Liver (tissue), 10 donors: ENCODE measurements at places on chromosomes 16 and 17. TPM values are rescaled to one million over a fixed set of nuclear protein-coding genes. Genes with fewer than 3 reads are reported as not detected.

GRCh38 chr17:45114117-45114932 is 18.0 kb downstream of the PLCD3 start:
- H3K4me1 ChIP-seq: no peaks in the 10 kb centered on the region
- H3K36me3 ChIP-seq: no peaks in the 10 kb centered on the region
- no peak overlapping the region for H3K4me3 ChIP-seq
- H3K27ac ChIP-seq: no peak overlapping the region
- no peak for DNase-seq
- H3K27me3 ChIP-seq: no peaks in the 10 kb centered on the region

The GALNS gene
- 20.6 TPM for total RNA-seq

DNA sequence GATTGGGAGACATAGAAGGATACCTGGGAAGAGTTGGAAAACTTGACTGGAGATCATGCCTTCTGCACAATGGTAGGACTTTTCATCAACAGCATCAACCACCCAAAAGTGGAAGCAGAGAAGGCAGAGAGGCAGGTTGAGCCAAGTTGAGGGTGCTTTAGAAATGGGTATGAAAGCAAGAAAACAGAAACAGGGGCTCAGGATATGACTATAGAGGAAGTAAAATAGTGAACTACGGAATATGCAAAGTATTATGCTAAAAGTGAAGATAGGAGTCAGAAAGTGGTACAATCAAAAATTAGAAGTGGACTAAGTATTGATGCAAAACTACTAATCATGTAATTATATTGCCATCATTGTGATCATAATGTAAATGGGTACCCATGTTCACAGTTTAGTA is 16.1 kb upstream of the ARHGAP44 start:
- DNase-seq: no peak
- no peaks in the 10 kb centered on the region for H3K4me1 ChIP-seq
- H3K4me3 ChIP-seq: no peak overlapping the region
- H3K36me3 ChIP-seq: no peaks in the 10 kb centered on the region

GRCh38 chr17:46011711-46012505 is 12.9 kb downstream of the STH start:
- no peak overlapping the region for H3K27ac ChIP-seq
- H3K4me3 ChIP-seq: no peak overlapping the region
- no peak for DNase-seq
- H3K4me1 ChIP-seq: no peaks in the 10 kb centered on the region

GRCh38 chr17:27546624-27547300 is 84.2 kb upstream of the LGALS9 start:
- peaks cover 2% of the 10 kb centered on the region for H3K36me3 ChIP-seq
- H3K4me1 ChIP-seq: no peaks in the 10 kb centered on the region
- no peak overlapping the region for H3K4me3 ChIP-seq
- DNase-seq: no peak
- H3K27me3 ChIP-seq: no peaks in the 10 kb centered on the region

DNA sequence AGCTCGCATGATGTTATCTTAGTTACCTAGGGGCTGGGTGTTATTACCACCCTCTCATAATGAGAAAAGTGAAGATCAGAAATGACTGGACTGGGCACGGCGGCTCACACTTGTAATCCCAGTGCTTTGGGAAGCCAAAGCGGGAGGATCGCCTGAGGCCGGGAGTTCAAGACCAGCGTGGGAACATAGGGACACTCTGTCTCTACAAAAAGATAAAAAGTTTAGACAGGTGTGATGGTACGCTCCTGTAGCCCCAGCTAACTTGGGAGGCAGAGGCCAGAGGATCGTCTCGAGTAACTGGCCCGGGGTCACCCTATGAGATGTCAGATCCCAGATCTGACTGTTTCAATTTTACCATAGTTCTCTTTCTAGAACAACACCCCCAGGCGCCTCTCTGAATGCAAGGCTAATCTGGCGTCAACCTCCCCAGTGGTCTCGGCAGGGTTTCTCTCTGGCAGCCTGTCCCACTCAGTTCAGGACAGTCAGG is 1.9 kb upstream of the CCDC102A start:
- H3K4me1 ChIP-seq: peaks cover 5% of the 10 kb centered on the region
- H3K27ac ChIP-seq: no peak overlapping the region
- no peak for DNase-seq
- H3K36me3 ChIP-seq: no peaks in the 10 kb centered on the region
- no peaks in the 10 kb centered on the region for H3K27me3 ChIP-seq
- no peak overlapping the region for H3K4me3 ChIP-seq

DNA sequence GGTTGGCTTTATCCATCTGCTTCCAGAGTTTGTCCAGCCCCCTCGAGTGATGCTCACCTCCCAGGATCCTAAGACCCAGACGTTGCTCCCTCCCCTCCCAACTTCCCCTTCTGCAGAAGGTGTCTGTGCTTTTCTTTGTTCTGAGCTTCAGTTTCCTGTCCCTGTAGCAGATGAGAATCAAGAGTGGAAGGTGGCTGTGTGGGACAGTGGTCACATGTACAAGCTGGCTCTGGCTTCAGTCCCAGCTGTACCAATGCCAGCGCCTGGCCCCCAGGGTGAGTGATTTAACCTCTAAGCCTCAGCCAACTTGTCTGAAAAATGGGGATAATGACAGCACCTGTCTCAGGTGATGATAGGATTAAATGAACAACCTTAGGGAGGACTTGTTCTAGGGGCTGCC is 7.7 kb downstream of the PRR15L start:
- no peaks in the 10 kb centered on the region for H3K27me3 ChIP-seq
- peak overlapping the region; percentile 92 for H3K27ac ChIP-seq
- no peak for DNase-seq
- peak overlapping the region; percentile 14 for H3K4me3 ChIP-seq
- H3K36me3 ChIP-seq: no peaks in the 10 kb centered on the region

GRCh38 chr17:65190467-65191097 is 53.4 kb downstream of the RGS9 start:
- H3K4me3 ChIP-seq: no peak overlapping the region
- no peak for DNase-seq
- H3K4me1 ChIP-seq: peaks cover 4% of the 10 kb centered on the region
- H3K27ac ChIP-seq: no peak overlapping the region
- H3K36me3 ChIP-seq: no peaks in the 10 kb centered on the region

GRCh38 chr17:78793415-78793814 is 11.3 kb upstream of the CYTH1 start:
- no peak overlapping the region for H3K27ac ChIP-seq
- H3K4me3 ChIP-seq: no peak overlapping the region
- no peak for DNase-seq
- H3K4me1 ChIP-seq: peaks cover 15% of the 10 kb centered on the region
- no peaks in the 10 kb centered on the region for H3K27me3 ChIP-seq

- no peaks in the 10 kb centered on the region for H3K27me3 ChIP-seq
- peak; percentile 45 for DNase-seq
- no peak overlapping the region for H3K27ac ChIP-seq
- H3K36me3 ChIP-seq: peaks cover 6% of the 10 kb centered on the region
- H3K4me1 ChIP-seq: peaks cover 17% of the 10 kb centered on the region
These were observed 1.1 kb upstream of the NDUFAB1 start for GRCh38 chr16:23597003-23597756.

DNA sequence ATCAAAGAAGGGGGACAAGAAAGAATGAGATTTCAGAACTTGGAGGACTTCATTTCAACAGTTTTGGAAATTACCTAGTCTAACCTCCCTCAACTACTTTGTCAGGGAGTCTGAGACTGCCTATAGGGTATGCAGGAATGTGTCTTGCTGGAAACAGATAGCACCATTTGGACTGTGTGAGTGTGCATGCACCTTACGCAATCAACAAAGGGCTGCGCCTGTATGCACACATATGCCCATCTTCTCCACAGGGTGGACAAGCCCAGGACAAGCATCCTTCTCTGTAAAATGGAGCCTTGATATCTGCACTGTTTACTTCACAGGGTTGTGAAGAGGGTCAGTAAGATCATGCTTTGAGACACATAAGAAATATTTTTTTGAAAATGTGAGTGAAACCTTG is 305.7 kb upstream of the ASIC2 start:
- no peaks in the 10 kb centered on the region for H3K36me3 ChIP-seq
- H3K27ac ChIP-seq: no peak overlapping the region
- no peak overlapping the region for H3K4me3 ChIP-seq
- no peaks in the 10 kb centered on the region for H3K4me1 ChIP-seq
- no peaks in the 10 kb centered on the region for H3K27me3 ChIP-seq
- no peak for DNase-seq
